ENCODE measurements at places on chromosomes 4 and X.

DNA sequence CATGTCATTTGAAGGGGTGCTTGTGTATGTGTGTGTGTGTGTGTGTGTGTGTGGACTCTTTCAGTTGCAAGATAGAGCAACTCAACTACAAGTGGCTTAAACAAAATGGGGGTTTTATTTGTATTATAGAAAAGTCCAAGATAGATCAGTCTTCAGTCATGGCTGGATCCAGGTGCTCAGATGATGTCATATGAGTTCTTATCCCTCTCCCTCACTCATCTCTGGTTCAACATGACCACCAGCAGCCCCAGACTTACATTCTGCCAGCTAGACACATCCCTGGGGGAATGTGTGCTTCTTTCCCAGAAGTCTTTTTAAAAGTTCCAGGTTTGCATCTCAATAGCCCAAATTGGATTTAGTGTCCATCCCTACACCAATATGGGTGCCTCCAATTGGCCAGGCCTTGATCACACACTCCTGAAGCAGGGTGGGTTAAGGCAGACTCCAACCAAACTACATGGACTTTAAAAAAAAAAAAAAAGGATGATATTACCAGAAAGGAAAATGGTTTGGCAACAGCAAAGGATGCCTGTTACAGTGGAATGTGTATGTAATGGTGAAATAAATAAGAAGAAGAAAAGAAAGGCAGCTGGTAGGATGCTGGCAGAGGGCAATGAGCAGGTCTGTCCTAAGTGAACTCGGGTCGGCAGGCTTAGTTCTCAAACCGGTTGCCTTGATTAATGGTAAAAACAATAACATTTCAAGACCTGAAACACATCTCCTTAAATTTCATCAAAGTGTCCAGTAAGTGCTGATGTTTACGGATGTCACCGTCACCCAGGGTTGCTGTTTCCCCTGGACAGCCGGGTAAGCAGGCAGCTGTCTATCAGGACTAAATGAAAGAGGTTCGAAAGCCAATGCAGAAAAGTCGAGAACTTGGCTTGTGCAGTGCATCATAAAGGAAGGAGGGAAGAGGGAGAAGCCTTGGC is 107.7 kb downstream of the SMIM20 start:
- DNase-seq: no peak

DNA sequence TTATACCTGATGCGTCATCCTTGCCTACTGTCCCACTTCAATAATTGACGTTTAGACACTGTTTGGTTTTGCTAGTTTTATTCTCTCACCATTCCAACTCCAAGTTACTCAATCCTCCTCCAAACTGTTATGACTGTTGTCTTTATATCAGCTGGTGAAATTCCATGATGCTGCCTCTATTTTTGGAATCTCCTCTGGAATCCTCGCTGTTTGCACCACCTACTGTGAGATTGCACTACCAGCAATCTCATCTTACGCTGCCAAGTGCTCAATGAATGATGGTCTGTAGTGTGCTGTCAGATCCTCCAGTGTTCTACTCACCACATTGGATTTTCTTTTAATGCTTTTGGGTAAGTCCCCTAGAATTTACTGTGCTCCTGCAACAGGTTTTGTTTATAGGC is 13.2 kb upstream of the PCDH18 start:
- no peak for DNase-seq

DNA sequence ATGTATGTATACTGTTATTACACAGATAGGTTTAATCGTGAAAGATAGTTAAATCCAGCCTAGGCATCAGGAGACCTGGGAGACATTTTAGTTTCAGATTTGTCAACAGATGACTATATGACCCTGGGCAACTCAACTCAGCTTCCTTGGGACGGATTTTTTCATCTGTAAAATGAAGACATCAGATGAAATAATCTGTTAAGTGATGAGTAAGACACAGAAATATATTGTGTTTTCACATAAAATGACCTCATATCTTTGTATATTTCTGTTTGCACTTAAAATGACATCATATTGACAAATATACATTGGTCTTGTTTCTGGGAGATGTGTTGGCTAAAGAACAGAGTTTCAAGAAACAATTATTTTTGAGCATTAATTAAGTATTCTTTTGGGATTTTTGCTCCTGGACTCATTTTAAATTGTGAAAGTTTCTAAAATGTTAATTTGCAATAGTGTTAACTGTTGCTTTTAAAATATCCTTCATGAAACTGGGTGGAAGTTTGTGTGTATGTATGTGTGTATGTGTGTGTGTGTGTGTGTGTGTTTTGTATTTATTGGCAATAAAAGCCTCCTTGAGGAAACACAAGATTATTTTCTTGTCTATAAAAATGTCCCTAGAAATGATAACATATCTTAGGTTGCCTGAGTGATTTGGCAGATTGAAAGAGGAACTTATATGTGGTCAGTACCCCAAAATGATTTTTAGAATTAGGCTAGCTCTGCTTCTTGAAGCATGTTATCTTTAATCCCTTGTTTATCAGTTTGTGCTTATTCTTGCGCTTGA is 29.1 kb upstream of the MMAA start:
- no peak for DNase-seq

DNA sequence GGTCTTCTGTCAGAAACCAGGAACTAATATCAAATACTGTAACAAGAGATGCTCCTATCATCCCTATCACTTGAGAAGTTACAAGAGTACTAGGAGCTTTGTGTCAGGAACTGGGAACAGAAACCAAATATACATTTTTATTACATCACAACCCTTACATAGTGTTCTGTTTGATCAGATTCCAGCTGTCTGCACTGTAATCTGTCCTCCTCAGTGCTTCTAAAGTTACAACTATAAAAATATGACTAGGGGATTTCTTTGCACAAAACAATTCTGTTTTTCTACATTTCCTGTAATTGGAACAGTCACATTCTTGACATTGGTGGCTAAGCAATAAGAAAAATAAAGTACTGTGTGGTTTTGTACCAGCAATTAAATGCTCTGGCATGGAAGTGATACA is 686.0 kb downstream of the PDHA2 start:
- no peak for DNase-seq

GRCh38 chr4:56817840-56818491 is 3.5 kb downstream of the SPINK2 start:
- DNase-seq: no peak

Measured in NCI-H526 treated with DMSO at 0.1 percent for 48 hours (cell line).